ENCODE measurements at places on chromosomes 13 and 19.

DNA sequence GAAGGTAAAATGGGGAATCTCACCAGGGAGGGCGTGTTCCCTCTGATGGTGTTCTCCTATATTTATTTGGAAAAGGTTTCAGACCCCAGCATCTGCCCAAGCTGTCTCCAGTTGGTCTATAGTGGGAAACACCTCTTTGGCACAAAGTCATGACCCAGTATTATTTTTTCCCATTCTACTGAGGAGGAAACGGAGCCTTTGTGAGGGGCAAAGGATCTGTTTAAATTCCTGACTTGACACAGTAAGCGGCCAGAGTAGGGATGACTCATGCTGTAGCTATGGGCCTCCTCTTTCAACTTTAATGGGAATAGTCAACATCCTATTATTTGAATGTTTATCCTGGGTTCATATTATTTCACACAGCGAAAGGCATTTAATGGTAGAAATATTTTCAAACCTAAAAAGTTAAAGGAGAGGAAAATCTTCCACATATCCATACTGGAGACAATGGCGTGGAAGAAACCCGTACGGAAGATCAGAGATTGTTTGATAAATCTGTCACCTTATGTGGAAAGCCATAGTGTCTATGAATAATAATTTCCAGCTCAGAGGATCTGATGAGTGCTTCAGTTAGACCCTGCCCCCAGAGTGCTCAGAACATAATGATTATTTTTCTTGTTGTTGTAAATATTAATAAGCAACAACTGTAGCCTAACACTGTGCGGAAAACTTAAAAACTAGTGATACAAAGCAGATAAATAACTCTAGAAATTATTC, 126.0 kb downstream of the FOXO1 start:
- DNase-seq: no peak

DNA sequence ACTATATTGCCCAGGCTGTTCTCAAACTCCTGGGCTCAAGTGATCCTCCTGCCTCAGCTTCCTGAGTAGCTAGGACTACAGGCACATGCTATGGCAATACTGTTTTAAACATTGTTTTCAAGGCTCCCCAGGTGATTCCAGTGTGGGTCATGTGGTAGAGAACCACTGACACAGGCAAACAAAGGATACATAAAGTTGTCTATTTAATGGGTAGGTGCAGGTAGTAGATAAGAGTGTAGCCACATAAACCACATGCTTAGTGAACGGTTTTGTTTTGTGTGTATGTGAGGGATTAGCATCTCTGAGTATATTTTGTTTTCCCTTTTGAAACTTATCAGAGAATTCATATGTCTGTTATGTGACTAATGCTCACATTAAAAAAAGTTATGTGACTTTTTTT, 36.7 kb downstream of the USPL1 start:
- DNase-seq: no peak

DNA sequence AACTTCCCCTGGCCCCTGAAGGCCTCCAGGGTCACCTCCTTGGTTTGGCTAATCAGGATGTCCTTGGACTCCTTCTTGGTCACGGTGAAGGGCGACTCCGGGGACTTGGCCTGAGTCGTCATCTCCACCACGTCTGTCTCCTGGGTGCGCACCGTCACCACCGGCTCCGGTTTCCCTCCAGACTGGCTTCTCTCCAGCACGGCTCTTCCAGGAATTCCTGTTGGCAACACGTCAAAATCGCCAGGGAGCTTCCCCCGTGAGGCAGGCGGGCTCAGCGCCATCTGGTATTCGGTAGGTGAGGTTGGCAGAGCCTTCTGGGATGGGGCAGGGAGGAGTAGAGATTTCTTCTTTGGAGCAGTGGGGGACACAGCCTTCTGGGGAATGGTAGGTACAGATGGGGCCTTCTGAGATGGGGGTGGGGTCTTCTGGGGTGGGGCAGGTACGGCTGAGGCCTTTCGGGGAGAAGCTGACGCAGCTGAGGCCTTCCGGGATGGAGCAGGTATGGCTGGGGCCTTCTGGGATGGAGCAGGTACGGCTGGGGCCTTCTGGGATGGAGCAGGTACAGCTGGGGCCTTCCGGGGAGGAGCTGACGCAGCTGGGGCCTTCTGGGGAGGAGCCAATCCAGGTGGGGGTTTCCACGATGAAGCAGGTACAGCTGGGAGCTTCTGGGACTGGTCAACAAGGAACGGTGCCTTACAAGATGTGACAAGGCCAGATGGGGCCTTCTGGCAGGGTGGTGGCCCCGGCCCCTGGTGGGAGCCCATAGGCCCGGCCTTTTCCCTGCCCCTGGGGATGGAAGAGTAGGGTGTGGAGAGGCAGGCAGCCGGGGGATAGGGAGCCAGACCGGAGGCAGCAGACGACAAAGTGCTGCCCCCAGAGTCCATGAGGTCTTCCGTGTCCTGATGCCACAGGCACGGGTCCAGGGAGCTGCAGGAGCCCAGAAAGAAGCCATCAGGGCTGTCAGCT, 3.8 kb downstream of the GARIN5B start:
- no peak for DNase-seq

DNA sequence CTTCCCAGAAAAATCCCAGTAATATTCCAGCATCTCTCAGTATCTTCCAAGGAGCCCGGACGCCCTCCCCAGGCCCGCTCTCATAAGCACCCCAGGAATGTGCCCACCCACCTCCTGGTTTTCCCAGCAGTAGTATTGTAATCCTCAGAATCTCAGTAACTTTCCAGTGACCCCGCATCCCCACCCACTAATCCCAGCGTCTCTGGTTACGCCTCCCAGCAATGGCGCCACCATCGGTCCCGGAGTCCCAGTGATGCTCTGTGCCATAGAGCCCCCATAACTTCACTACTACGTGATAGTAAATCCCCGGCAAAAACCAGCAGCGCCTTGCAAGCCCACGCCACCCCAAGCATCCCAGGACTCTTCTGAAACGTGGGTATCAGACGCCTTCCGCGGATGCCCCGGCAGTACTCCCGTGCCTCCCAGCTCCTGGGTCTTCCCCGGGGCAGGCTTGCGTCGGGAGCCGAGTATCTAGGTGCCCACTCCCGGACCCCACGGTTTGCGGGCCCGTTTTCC, 928 bp upstream of the PNPLA6 start:
- DNase-seq: peak; percentile 80

DNA sequence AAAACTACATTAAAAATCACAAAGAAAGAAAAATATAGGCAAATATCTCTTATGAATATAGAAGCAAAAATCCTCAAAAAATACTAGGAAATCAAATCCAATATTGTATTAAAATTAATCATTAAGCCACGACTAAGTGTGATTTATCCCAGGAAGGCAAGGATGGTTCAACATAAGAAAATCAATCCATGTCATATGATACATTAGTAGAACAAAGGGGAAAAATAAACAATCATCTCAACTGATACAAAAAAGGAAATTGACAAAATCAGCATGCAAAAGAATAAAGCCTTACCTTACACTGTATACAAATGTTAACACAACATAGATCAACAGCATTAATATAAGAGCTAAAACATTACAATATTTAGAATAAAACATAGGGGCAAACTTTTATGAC, 933.3 kb downstream of the PCDH9 start:
- no peak for DNase-seq

- DNase-seq: no peak
Measured at GRCh38 chr13:92575777-92576176, 650.8 kb upstream of the GPC6 start.

- DNase-seq: no peak
Measured at GRCh38 chr13:59621773-59622172, 542.0 kb downstream of the DIAPH3 start.

DNA sequence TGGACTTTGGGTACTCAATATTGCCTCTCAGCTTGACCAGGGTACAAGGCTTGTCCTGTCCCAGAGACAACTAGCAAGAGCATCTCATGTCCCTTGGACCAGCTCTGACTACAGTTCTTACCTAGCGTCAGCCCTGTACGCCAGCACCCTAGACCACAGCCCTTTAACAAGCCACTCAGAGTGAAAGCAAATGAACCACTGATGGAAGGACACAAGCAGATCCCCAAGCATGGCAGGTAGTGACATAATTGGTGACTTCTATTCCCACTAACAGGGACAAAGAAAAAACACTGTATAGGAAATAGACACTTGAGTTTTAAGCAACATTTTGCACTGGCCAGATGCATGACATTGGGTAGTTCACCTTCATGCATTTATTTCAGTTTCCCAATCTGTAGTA, 8.8 kb upstream of the LRCH1 start:
- no peak for DNase-seq

- DNase-seq: no peak
Measured at GRCh38 chr13:105048677-105049076, 1486.8 kb downstream of the EFNB2 start.

DNA sequence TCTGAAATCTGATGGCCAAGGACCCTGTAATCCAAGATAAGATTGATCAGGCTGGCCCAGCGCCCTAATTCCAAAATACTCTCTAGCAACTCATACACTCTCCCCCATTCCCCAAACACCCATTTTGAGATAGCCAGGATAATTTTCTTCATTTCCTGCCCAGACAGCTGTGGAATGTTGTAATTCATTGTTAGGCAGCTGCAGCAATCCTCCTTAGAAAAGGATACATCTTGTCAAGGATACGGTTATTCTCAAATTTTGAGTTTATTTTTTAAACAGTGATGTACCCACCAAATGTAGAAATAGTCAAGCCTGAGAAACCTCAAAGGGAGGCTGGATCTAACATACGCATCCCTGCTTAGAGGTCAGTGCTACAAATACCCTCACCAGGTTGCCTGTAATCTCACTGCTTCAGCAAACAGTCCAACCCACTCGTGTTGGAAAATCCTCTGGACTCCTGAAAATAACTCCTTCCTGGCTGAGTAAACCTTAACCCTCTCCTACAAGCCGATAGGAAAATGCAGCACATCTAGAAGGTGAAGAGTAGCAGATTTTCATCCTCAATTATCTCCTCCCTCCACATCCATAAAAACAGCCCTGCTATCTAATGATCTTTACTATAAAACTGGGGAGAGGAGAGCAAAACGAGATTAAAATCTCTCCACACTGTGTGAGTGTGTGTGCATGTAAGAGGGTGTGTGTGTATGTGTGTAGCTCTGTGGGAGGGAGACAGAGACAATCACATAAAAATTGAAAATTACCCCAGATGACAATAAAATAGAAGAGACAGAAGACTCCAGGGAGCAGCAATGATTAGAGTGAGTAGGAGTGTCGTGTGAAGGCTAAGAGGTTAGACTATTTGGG, 683.1 kb downstream of the DIAPH3 start:
- DNase-seq: no peak

DNA sequence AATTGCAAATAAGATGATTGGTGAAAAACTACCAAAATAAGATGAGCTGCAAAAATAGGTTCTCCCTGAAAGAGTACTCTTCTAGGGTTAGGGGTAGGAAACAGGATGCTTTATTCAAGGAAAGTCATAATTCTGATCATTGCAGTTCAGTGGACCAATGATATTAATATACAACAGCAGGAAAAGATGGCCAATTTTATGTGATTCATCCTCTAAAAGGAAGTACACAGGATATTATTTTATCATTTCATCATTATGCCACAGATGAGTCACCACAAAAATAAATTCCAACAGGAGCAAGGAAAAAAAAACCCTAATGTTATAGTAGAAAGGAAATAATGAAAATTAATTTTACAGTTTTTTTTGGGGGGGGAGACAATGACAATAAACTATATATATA, 205.0 kb downstream of the NALCN start:
- DNase-seq: no peak

- DNase-seq: peak; percentile 48
Measured at GRCh38 chr19:39296906-39297305, 699 bp downstream of the IFNL1 start.

- no peak for DNase-seq
Measured at GRCh38 chr19:1417681-1418495, 10.5 kb downstream of the DAZAP1 start.

- no peak for DNase-seq
Measured at GRCh38 chr13:96779691-96780090, 214.6 kb downstream of the OXGR1 start.

DNA sequence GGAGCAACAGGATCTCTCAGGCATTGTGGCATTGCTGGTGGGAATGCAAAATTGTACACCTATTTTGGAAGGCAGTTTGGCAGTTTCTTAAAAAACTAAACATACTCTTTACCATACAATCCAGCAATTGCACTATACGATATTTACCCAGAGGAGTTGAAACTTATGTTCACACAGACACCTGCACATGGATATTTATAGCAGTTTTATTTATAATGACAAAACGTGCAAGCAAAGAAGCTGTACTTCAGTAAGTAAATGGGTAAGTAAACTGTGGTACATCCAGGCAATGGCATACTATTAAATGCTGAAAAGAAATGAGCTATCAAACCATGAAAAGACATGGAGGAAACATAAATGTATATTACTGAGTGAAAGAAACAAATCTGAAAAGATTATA, 71.6 kb upstream of the UBAC2 start:
- no peak for DNase-seq

GRCh38 chr19:46963093-46963734, 56.4 kb upstream of the NPAS1 start:
- no peak for DNase-seq

DNA sequence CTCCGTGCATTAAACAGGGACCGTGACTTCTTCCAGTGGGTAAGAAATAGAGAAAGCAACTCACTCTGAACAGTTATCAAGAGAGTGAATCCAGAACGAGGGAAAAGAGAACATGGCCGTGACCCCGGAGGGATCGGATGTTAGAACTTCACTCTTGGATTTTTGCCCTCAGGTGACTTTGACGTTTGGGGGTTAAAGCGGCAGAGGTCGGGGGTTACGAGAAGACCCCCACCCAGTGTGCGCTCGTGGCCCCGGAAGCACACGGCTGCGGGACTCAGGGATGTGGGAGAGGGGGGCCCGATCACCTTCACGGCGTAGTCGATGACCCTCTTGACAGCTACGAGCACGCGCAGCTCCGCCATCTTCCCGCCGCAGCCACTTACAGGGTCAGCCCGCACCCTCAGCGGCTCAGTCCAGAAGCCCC, at the start of gene ETFB:
TSS of gene ETFB (minus strand) at position 424 of the 424 bp plus-strand sequence. CDS start at position 362, 62 bp downstream.
- DNase-seq: no peak

GRCh38 chr13:30727491-30728355, 7.6 kb upstream of the ALOX5AP start:
- DNase-seq: no peak

- no peak for DNase-seq
Measured at GRCh38 chr19:4197625-4198466, 15.4 kb downstream of the ANKRD24 start.

- no peak for DNase-seq
Measured at GRCh38 chr13:65417953-65418352, 1812.2 kb downstream of the PCDH9 start.

DNA sequence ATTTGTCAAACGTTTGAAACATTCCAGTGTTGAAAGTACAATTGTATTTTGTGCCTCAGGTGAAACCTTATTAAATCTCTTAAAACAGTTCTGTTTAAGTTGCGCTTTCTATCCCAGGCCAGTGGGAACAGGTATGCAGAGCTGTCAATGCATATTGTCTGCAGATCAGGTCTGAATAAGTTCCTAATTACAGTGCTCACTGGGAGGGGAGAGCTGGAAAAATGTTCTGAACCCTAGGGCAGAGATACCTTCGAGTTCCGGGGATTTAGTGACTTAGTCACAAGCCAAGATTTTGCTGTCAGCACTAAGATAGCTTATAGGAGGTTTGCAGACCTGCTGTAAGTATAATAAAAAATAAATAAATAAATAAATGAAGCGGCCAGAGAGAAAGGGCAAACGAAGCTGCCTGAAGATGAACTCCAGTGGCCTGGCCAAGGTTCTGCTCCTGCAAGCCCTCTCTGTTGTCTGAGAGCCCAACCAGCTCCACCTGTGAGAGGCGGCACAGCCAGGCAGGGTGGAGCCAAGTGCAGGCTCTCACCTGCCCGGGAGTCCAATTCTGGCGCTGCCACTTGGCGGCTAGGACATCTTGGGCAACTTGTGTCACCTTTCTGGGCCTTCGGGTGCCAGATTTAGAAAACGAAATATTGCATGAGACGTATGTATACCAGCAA, 97.9 kb upstream of the SLC7A1 start:
- DNase-seq: no peak
